Fibroblast of upper back skin (primary cell): ENCODE measurements at places on chromosomes 3 and 15.

- peak; percentile 60 for DNase-seq
Measured at GRCh38 chr15:52256930-52257733, 38.5 kb downstream of the MYO5C start.

GRCh38 chr3:39000008-39000450 is 51.7 kb downstream of the SCN11A start:
- DNase-seq: peak; percentile 71

DNA sequence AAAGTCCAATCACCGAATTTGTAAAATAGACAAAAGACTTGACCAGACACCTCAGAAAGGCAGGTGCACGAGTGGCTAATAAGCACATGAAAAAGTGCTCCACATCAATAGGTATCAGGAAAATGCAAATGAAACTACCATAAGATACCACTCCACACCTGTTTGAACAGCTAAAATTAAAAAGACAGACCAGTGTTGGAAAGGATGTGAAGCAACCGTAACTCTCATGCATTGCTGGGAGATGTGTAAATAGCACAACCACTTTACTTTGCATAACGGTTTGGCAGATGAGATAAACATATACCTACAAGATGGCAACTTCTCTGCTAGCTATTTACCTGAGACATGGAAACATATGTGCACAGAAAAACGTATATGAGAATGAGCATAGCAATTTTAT is 56.9 kb downstream of the CADPS start:
- DNase-seq: no peak

DNA sequence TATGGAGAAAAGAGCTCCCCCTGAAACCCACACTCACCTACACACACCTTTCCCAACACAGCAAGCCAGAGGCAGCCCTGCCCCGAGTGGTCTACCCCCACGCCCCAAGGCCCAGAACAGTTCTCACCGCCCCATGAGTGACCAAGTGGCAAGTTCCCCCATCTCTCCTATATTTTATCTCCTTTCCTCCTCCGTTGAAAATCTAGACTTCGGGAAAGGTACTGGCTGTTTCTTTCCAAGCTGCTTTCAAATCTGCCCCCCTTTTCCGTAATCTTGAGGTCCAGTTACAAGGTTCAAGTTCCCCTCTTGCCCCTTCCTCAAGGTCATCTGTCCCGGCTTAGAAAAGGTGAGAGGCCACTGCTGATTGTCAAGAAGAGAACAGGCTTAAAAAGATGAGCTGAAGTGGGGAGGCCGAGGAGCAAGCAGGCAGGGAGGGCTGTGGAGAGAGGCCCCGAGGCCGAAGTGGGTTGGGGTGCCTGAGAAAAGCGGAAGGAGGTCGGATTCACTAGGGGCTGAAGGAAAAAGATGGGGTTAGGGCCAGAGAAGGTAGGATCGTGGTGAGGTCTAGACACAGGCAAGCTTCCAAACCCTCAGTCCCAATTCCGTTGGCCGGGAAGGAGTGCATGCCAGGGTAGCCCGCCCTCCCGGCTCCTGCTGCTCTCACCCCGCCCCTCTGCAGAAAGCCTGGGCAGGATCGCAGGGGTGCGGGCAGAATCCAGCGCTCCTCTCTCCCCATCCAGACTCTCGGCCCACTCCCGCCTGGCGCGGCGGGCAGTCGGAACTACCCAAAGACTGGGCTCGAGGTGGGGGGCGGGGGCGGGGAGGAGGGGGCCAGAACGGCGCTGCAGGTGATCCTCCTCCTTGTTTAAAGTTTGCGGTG is 1.7 kb downstream of the SEMA5B start:
- DNase-seq: no peak

- no peak for DNase-seq
Measured at GRCh38 chr3:11570789-11571495, 72.8 kb downstream of the VGLL4 start.

GRCh38 chr15:69456208-69457166 is 3.9 kb downstream of the RPLP1 start:
- DNase-seq: no peak

DNA sequence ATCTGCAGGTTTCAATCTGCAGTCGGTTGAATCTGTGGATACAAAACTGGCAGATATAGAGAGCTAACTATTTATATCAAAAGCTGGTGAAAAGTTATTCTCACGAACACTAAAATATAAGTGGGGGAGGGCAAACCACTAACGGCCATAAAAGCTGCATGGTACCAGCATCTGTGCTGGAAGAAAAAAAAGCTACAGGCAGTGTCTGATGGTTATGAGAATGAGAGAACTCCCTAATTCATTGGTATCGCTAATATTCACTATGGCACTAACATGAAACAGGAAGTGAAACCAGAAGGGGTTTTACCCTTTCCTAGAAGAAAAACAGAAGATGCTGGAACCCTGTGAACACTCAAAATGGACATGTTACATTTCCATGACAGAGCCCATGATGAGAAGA is 15.9 kb downstream of the CEP70 start:
- no peak for DNase-seq
